Esophagus muscularis mucosa (tissue), 4 donors: ENCODE measurements at places on chromosomes 5 and 9. TPM values are rescaled to one million over a fixed set of nuclear protein-coding genes. Genes with fewer than 3 reads are reported as not detected.

The SPINK6 gene
- total RNA-seq: not detected

- H3K27me3 ChIP-seq: no peaks in the 10 kb centered on the region
- H3K4me1 ChIP-seq: peaks cover 79% of the 10 kb centered on the region
- peak; percentile 83 for DNase-seq
- H3K27ac ChIP-seq: peak overlapping the region; percentile 54
These were observed 141.3 kb downstream of the SCAMP1 start for GRCh38 chr5:78501411-78502352.

DNA sequence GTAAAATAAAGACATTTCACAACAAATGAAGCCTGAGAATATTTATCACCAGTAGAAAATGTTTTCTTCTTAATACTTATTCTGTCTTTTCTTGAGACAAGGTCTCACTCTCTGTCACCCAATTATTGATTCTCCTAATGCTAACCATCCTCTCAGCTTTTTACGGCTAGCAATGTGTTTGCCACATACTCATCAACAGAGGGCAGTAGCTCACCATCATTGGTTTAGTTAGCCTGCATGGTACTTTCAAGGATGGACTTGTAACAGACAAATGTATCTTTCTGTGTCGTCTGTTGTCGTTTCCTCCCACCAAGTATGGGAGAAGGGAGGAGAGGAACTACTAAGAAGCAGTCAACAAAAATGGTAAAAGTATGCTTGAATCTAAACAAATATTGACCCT, 5.9 kb upstream of the ACO1 start:
- H3K27me3 ChIP-seq: no peaks in the 10 kb centered on the region
- peak; percentile 60 for DNase-seq
- no peak overlapping the region for H3K4me3 ChIP-seq
- peaks cover 2% of the 10 kb centered on the region for H3K4me1 ChIP-seq
- no peak overlapping the region for H3K27ac ChIP-seq

The CAST gene
- total RNA-seq: 238 TPM

DNA sequence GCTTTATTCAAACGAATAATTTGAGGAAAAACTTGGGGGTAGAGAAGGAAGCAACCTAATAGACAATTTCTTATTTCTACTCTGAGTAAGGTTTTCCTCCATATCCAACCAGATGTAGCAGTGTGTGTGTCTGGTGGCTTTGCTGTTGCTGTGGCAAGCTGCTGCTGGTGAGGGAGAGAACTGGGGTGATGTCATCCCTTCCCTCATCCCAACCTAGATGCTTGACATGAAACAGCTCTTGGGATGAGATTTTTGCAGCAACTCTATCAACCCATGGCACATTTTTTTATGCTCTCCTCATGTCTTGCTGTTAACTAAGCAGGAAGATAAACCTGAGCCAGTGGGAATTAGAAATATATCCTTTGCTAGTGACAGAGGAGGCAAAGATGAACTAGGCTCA, 135.8 kb downstream of the PCSK1 start:
- H3K27me3 ChIP-seq: no peaks in the 10 kb centered on the region
- H3K4me3 ChIP-seq: no peak overlapping the region
- peaks cover 41% of the 10 kb centered on the region for H3K4me1 ChIP-seq
- H3K36me3 ChIP-seq: no peaks in the 10 kb centered on the region
- no peak for DNase-seq

The CDC20B gene
- not detected for total RNA-seq

The PCDHGA6 gene
- total RNA-seq: 4.1 TPM

DNA sequence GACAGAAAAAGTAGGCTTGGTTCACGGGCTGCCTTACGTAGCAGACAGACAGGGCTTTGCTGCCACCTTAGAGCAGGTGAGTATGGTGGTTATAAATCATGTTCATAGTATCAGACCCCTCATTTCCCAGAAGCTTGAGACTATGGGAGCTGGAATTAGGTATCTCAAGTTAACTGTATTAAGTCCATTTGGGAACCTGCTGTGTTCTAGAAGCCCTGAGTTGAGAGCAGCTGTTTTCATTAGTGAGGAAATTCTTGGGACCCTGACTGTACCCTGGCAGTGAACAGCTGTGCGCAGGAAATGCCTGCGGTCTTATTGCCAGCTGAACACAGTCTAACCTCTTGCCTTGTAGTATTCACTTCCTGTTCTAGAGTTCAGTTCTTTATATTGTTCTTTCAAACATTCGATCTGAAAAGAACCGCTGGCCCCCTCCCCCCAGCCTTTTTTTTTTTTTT, 29.8 kb downstream of the UGCG start:
- no peaks in the 10 kb centered on the region for H3K27me3 ChIP-seq
- no peak overlapping the region for H3K27ac ChIP-seq
- H3K36me3 ChIP-seq: peaks cover 30% of the 10 kb centered on the region
- DNase-seq: no peak
- no peak overlapping the region for H3K4me3 ChIP-seq
- H3K4me1 ChIP-seq: peaks cover 15% of the 10 kb centered on the region

DNA sequence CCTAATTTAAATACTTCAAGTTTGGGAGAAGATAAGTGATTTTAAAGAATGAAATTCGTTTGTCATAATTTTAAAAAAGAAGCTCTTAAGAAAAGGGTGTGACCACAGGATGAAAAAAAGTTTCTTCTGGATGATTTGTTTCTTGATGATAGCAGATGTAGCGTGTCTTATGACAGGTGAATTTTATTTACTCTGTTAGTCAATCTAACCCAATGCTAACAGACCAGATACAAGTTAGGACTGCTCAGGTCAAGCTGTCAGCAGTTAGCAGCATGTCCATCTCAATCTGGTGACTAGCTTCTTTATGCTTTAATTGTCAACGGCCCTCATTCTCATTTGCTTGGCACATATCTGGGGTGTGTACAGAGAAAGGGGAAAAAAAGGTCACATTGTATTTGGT, 456.0 kb downstream of the BNC2 start:
- no peak overlapping the region for H3K27ac ChIP-seq
- no peaks in the 10 kb centered on the region for H3K36me3 ChIP-seq
- H3K4me3 ChIP-seq: no peak overlapping the region
- DNase-seq: no peak
- no peaks in the 10 kb centered on the region for H3K27me3 ChIP-seq
- no peaks in the 10 kb centered on the region for H3K4me1 ChIP-seq

DNA sequence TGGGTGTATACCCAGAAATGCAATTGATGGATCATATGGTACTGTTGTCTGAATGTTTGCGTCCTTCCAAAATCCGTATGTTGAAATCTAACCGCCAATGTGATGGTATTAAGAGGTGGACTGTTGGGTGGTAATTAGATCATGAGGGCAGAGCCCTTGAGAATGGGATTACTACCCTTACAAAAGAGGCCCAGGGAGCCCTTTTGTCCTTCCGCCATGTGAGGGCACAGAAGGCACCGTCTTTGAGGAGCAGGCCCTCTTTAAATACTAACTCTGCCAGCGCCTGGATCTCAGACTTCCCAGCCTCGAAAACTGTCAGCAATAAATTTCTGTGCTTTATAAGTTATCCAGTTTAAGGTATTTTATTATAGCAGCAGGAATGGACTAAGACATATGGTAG, 156.0 kb upstream of the OTULINL start:
- no peak overlapping the region for H3K4me3 ChIP-seq
- H3K27ac ChIP-seq: no peak overlapping the region
- peaks cover 22% of the 10 kb centered on the region for H3K4me1 ChIP-seq
- no peak for DNase-seq

- no peak for DNase-seq
- no peak overlapping the region for H3K27ac ChIP-seq
- H3K4me3 ChIP-seq: no peak overlapping the region
- no peaks in the 10 kb centered on the region for H3K27me3 ChIP-seq
- H3K4me1 ChIP-seq: peaks cover 6% of the 10 kb centered on the region
- no peaks in the 10 kb centered on the region for H3K36me3 ChIP-seq
These were observed 166.6 kb downstream of the FSTL4 start for GRCh38 chr5:133445744-133446143.

The SMC2 gene
- 9.8 TPM for total RNA-seq

The OTULINL gene
- total RNA-seq: 4.1 TPM

The PCDHGA2 gene
- total RNA-seq: 5.4 TPM

GRCh38 chr9:85118990-85119755, 449.6 kb downstream of the NTRK2 start:
- H3K36me3 ChIP-seq: no peaks in the 10 kb centered on the region
- H3K27me3 ChIP-seq: no peaks in the 10 kb centered on the region
- H3K27ac ChIP-seq: no peak overlapping the region
- no peaks in the 10 kb centered on the region for H3K4me1 ChIP-seq

GRCh38 chr9:129962889-129963703, 79.9 kb downstream of the FNBP1 start:
- H3K4me3 ChIP-seq: peak overlapping the region; percentile 52
- H3K4me1 ChIP-seq: peaks cover 70% of the 10 kb centered on the region
- peaks cover 19% of the 10 kb centered on the region for H3K36me3 ChIP-seq
- H3K27ac ChIP-seq: peak overlapping the region; percentile 84
- H3K27me3 ChIP-seq: no peaks in the 10 kb centered on the region
- DNase-seq: no peak

GRCh38 chr9:131045300-131046092, 36.5 kb downstream of the LAMC3 start:
- H3K4me3 ChIP-seq: no peak overlapping the region
- H3K27me3 ChIP-seq: peaks cover 10% of the 10 kb centered on the region
- no peak for DNase-seq
- no peak overlapping the region for H3K27ac ChIP-seq
- H3K4me1 ChIP-seq: peaks cover 8% of the 10 kb centered on the region

The CRAT gene
- 104 TPM for total RNA-seq

The TTF1 gene
- 9.6 TPM for total RNA-seq

The CTXN3 gene
- not detected for total RNA-seq

DNA sequence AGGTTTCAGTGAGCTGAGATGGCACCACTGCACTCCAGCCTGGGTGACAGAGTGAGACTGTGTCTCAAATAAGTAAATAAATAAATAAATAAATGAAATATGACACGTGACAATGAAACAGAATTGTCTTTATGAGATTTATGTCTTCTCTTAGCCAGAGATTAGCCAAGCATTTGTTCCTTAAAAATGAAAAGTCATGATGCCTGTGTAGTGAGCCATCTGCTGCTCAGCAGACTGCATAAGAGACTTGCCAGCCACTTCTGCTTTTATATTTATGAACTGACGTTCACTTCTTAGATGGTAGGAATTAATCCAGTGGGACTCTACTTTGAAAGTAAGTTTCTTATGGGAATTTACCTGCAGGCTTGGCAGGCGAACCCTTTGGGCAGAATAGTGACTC, 227.4 kb downstream of the NR3C1 start:
- no peaks in the 10 kb centered on the region for H3K27me3 ChIP-seq
- peaks cover 10% of the 10 kb centered on the region for H3K36me3 ChIP-seq
- no peak for DNase-seq

DNA sequence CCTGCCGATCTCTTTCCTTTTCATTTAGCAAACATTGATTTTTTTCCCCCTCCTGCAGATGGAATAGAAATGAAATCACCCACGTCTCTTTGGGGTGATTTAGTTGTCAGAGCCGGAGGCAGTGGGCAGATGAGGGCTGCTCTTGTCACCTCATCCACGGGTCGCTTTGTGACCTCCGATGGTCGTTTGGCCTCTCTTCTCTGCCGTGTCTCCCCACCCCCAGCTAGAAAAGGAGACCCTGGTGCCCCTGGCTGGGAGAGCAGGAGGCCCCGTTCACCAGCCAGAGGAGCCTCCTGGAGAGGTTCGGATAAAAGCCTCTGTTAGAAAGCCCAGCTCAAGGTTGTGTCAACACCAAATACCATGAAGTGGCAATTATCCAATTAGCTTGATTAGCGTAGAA, 21.6 kb upstream of the RXRA start:
- H3K4me3 ChIP-seq: no peak overlapping the region
- H3K27ac ChIP-seq: no peak overlapping the region
- H3K4me1 ChIP-seq: no peaks in the 10 kb centered on the region
- H3K36me3 ChIP-seq: no peaks in the 10 kb centered on the region

GRCh38 chr5:145362266-145362665, 472.9 kb downstream of the PRELID2 start:
- no peaks in the 10 kb centered on the region for H3K4me1 ChIP-seq
- H3K27me3 ChIP-seq: no peaks in the 10 kb centered on the region
- H3K36me3 ChIP-seq: no peaks in the 10 kb centered on the region
- DNase-seq: no peak

- DNase-seq: no peak
- H3K4me1 ChIP-seq: peaks cover 28% of the 10 kb centered on the region
- no peaks in the 10 kb centered on the region for H3K36me3 ChIP-seq
- H3K27ac ChIP-seq: peak overlapping the region; percentile 99
- no peaks in the 10 kb centered on the region for H3K27me3 ChIP-seq
These were observed 2.5 kb upstream of the ZNF367 start for GRCh38 chr9:96420468-96421219.

DNA sequence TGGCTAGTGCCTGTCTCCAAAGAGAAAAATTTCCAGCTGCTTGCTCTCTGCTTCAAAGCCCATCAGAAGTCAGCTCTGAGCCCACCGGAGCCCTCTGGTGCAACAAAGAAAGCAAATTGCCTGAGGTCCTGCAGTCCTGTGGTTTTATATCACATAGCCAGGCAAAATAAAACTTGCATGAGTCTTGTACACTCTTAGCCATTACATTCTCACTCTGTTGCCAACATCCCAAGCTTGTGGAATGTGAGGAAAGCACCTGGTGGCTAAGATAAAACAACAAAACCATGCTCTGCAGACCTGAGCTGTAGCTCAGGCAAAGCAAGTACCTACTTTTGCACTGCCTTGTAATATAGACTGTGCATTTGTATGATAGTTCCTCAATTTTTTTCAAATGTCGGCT, 133.7 kb downstream of the GPBP1 start:
- no peaks in the 10 kb centered on the region for H3K36me3 ChIP-seq
- DNase-seq: no peak
- no peak overlapping the region for H3K27ac ChIP-seq
- no peaks in the 10 kb centered on the region for H3K4me1 ChIP-seq

DNA sequence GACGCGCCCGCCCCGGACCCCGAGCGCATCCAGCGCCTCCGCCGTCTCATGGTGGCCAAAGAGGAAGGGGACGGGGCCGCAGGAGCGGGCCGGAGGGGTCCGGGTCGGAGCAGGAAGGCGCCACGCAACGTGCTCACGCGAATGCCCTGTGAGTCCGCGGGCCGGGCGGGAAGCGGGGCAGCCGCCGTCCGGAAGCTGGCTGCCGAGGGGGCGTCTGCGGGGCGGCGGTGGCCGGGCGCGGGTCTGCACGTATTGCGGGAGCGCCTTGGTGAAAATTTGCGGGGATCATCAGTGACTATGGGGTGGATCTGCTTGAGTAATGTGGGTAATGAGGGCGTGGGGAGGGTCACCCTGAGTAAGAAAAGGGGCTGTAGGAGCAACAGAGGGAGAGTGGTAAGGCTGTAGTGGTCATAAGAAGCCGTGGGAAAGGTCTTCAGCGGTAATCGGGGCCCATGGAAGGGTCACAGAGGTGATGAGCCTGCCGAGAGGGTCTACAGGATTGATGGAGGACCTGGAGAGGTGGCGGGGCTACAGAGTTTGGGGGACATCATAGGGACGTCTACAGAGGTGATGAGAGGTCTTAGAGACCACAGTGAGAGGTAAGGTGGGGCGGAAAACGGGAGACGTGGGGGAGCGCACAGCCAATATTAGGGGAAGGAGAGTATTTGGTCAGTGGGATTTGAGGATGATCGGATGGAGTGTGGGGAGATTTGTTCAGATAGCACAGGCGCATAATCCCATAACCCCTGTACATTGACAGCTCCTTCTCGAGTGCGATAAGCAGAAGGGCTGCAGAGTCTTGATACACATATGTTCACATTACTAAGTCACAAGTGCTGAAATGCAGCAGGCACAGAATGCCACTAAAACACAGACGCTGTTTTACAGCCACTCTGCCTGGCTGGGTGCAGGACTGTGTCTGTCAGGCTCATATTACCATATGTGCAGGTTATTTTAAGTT, 819 bp downstream of the LSM11 start:
- peak overlapping the region; percentile 90 for H3K27ac ChIP-seq
- peak overlapping the region; percentile 88 for H3K4me3 ChIP-seq
- no peaks in the 10 kb centered on the region for H3K27me3 ChIP-seq
- peaks cover 7% of the 10 kb centered on the region for H3K36me3 ChIP-seq
- no peak for DNase-seq
- peaks cover 53% of the 10 kb centered on the region for H3K4me1 ChIP-seq
